Amniotic epithelial cell (primary cell): ENCODE measurements at places on chromosomes 3 and 15.

GRCh38 chr3:170044271-170044670 lies 6.5 kb downstream of the GPR160 start:
- no peak for DNase-seq

- no peak for DNase-seq
Measured at GRCh38 chr3:58039601-58040000, 31.4 kb downstream of the FLNB start.

DNA sequence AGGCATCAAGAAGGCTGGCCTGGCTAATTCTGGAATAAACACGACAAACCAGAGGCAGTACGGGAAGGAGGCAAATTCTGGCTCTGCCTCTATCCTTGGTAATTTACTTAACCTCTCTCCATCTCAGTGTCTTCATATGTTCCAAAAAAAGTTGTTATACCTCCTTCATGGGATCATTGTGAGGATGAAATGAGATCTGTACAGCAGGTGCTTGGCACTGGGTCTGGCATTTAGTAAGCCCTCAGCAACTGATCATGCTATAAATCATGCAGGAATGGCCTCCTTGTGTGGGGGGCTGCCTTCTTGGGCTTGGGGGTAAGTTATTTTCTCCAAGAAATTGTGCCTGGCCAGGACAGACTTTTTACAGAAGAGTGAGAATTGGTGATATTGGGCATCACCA lies 38.3 kb upstream of the TRA2B start:
- DNase-seq, result no peak

GRCh38 chr3:38614651-38615352 lies 34.7 kb downstream of the SCN5A start:
- no peak for DNase-seq

- DNase-seq, result no peak
Measured at GRCh38 chr3:140529096-140529495, 148.8 kb upstream of the TRIM42 start.

DNA sequence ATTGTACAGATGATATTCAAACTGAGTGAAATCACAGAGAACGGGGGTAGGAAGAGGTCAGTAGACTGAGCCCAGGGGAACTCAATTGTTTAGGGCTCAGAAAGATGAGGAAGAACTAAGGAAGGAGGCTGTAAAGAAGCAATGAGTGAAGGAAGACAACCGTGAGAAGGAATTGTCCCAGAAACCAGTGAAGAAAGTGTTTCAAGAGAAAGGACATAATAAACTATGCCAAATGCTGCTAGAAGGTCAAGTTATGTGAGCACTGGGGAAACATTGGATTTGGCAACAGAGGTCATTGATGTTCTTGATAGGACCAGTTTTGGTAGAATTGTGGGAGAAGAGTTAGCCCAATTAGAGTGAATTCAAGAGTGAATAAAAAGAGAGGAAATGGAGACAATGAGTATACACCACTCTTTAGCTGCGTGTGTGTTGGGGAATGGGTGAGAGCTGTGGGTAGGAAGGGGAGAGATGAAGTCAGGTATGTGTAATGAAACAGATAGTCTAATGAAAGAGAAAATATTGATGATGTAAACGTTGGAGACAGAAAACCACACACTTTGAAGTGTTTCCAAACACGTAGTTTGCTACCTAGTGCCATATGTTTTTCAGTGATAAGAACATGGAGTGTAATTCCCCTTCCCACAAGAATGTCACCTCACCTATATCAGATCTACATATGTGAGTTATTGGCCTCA lies 42.5 kb upstream of the MME start:
- DNase-seq, result no peak

DNA sequence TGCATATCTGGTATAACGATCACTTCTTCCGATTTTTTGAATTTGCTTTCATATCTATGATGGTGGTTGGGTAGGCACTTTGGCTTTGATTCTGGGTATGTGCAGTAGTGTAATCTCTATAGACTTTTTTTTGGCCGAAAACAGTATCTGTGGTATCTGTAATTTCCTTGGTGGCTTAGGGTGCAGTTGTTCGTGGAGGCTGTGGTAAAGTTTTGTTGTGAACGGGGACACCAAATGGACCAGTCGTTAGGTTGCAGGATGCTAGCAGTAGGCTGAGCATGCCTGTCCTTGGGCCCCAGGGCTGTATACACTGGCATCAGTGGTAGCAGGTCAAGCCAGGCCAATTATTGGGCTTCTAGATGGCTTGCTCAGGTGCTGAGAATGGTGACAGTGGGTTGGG lies 55.2 kb downstream of the CCDC66 start:
- no peak for DNase-seq

GRCh38 chr15:60568301-60568742 lies 89.4 kb upstream of the ICE2 start:
- DNase-seq, result no peak

- no peak for DNase-seq
Measured at GRCh38 chr3:190847436-190847835, 15.1 kb downstream of the GMNC start.

DNA sequence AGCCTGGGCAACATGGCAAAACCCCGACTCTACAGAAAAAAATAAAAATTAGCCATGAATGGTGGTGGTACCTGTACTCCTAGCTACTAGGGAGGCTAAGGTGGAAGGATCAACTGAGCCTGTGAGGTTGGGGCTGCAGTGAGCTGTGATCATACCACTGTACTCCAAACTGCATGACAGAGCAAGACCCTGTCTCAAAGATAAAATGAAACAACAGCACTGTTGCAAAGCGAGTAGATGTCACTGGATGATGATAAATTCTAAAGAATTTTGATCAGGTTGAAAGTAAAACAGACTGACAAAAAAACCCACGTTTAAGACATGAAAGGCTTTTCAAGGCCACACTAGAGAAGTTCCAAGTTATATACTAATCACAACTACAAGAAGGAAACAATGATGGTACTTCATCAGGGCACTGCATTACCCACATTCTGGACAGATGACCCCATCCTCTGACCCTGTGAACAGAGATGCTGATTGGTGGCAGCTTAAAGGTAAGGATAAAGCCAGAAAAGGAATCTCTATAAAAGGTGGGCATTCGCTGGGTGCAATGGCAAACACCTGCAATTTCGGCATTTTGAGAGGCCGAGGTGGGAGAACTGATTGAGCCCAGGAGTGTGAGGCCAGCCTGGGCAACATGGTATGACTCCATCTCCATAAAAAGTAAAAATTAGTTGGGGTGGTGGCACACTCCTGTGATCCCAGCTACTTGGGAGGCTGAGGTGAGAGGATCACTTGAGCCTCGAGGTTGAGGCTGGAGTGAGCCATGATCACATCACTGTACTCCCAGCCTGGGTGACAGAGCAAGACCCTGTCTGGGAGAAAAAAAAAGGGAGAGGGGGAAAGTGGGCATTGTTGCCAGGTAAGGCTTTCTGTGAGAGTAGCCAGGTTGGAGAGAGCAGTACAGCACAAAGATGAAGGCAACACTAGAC lies 59.2 kb downstream of the TBL1XR1 start:
- no peak for DNase-seq

DNA sequence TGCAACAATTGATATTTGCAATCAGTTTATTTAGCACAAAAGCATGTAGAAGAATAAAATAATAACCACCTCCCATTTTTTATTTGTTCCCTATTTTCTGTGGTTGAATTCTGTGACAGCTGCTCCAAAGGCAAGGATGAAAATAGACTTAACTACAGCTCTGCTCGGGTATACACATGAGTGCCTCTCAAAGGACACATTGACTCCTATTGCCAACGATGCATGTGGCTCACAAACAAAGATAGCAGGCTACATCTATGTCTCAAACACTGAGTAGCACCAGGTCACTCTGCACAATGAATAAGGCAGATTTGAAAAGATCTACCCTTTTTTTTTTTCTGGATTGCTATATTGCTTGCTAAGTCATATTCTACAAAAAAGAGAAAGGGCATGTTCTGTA lies 612.9 kb downstream of the ROBO1 start:
- no peak for DNase-seq

DNA sequence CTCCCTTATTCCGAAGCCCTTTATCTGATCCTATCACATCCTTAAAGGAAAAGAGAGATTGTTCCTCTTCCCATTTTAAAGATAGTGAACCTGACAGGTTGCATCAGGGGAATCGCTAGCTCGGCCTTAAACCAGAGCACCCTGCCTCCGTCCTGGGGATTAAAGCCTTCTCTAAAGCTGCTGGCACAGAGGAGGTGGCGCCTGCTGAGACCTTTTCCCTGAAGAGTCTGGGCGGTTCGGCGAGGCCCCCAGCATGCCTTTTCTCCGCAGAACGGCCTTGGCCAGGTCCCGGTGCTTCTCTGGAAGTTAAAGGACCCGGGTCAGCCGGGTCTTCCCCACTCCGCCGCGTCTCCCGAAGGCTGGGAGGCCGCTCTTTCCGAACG lies 593 bp downstream of the FAM219B start:
- DNase-seq, result peak; percentile 26

- no peak for DNase-seq
Measured at GRCh38 chr3:142656575-142656974, 60.4 kb downstream of the PLS1 start.

DNA sequence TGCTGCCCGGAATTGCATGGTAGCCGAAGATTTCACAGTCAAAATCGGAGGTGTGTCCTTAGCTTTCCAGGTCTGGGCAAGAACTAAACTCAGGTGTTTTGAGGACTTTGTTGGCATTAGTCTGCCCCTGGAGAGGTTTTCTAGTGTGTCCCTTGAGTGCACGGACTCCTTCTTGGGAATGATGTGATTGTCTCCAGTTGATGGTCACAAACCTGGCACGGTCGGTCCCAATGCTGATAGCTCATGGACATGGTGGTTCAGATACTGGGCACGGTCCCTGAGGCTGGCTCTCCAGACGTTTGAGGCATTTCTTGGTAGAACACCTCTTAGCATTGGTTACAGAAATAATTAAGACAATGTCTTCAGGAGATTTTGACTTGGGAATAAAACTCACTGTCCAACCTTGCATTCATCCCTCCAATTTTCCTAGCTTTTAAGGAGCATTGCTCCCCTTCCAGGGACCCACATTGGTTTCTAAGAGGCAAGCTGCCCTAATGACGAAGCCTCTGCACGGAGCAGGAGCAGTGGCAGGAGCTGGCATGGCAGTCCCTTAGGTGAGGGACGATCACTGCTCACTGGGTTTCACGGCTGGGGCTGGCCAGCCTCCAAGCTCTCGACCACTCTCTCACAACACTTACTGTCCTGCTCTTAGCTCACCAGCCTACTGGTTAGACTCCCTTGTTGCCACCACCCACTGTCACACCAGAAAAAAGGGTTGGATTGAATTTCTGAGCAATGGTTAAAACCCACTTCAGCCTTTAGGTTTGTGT lies 68.1 kb downstream of the PGPEP1L start:
- DNase-seq, result no peak

- DNase-seq, result peak; percentile 97
Measured at GRCh38 chr3:101940521-101941317, 91.4 kb downstream of the NFKBIZ start.

DNA sequence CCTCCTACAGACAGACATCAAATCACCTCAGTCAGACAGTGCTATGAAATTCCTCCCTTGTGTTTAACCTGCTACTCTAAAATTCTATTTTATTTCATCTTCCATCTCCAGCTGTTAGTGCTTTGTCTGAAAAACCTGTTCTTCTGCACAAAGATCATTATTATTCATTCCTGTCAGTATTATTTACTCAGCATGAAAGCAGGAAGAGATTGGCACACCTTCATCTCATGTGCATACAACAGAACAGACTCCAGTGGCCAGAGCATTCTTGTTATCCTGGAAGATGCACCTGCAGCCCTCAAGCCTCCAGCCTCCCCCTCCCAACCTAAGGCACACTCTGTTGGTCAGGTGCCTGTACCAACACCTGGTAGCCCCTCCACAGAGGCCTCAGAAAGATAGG lies 1.8 kb upstream of the ROPN1B start:
- no peak for DNase-seq

DNA sequence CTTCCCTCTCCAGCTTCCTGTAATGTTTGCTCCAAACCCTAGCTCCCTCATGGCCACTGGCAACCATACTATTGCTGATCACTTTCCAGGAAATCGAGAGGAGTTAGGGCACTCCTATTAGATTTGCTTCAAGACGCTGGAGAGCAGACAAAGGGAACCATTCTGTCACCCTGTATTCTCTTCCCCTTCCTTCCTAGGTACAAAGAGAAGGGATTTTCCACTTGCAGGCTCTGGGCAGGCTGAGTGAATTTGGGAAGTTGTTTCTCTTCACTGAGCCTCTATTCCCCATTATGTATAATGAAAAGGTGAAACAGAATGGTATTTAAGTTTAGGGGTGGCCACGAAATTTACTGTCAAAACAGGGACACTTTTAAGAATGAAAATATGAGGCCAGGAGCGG lies 99.4 kb upstream of the LPP start:
- DNase-seq, result no peak

GRCh38 chr15:52093539-52094510 lies 18.8 kb downstream of the BCL2L10 start:
- peak; percentile 98 for DNase-seq

- peak; percentile 43 for DNase-seq
Measured at GRCh38 chr15:55108858-55109518, 87.8 kb downstream of the RSL24D1 start.

- DNase-seq, result no peak
Measured at GRCh38 chr15:77507143-77507897, 86.6 kb downstream of the HMG20A start.

GRCh38 chr3:173630849-173631248 lies 233.3 kb downstream of the NLGN1 start:
- DNase-seq, result no peak

- DNase-seq, result no peak
Measured at GRCh38 chr3:134858441-134859035, 63.5 kb downstream of the EPHB1 start.

DNA sequence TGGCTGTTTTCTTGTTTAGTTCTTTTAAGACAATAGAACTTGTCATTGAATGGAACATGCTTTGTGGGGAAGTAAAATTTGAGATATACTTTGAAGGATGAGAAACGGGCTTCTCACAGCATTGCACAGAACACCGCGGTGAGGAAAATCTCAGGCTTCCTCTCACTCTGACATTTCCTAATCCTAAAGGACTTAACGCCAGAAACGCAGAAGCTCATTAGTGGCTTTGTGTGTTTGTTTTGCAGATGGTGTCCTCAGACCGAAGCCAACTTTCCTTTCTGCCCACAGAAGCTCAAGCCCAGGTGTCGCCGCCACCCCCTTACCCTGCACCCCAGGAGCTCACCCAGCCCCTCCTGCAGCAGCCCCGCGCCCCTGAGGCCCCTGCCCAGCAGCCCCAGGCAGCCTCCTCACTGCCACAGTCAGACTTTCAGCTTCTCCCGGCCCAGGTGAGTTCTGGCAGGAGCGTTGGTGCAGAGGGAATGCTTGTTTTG lies 78.9 kb upstream of the BLM start:
- DNase-seq, result no peak
